ENCODE measurements at places on chromosomes 6 and 20.

- no peak for DNase-seq
These were observed 14.4 kb downstream of the RARS2 start for GRCh38 chr6:87575423-87575822.

DNA sequence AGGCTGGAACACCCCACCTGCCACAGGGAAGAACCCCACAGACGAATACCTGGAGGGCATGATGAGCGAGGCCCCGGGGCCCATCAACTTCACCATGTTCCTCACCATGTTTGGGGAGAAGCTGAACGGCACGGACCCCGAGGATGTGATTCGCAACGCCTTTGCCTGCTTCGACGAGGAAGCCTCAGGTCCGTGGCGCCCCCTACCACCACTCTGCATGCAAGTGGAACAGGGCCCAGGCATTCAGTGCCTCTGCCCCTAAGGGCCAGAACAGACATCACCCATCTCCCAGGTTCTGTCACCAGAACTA lies 6.6 kb downstream of the MYL9 start:
- DNase-seq: no peak

GRCh38 chr20:24199501-24199900 lies 210.9 kb upstream of the GGTLC1 start:
- DNase-seq: no peak

GRCh38 chr6:21739838-21740237 lies 146.3 kb downstream of the SOX4 start:
- DNase-seq: no peak

DNA sequence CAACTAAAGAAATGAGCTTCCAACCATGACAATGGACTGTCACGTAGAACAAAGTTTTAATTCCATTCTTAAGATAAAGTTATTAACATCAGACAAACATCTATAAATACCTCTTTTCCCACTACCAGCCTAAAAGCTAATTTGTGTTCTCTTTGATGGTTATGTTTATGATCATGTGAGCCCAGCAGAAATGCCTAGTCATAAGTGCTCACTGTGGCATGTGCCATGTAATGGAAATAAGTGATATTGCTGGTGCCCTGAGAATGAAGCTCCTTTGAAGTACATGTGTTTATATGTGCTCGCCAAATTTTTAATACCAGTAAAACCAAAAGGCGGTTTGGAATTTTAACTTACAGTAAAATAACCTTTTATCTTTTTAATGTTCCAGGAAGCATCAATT lies 205.8 kb downstream of the ISM1 start:
- no peak for DNase-seq

- DNase-seq: no peak
These were observed 6.4 kb upstream of the MDGA1 start for GRCh38 chr6:37704066-37704465.

DNA sequence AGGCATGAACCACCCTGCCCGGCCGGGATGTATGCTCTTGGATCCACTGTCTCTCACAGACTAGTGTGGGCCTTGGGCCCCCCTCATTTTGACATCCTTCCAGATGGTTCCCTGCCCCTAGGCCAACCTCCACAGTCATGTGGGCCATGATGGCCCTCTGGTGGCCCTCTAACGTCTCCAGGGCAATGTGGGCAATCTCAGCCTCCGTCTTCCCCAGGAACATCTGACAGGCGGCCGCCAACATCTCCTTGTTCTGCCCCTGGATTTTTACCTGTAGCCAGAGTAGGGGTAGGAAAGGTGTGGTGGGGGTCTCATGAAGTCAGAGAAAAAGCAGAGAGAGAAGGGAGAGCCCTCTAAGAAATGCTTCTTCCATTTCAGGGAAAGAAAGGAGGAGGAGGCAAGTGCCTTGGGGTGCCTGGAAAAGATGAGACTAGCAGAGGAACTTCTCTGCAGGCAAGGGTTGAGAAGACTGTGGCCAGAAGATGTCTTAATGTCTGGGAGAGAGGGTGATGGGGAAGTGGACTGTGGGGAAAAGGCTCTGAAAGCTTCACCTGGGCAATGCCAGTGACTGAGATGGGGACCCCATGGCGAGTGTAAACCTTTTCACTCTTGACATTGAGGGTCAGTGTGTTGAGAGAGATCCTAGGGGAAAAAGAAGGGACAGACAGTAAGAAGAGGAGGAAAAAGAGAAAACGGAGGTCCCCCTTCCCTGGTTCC lies 1.3 kb downstream of the FLOT1 start:
- no peak for DNase-seq

DNA sequence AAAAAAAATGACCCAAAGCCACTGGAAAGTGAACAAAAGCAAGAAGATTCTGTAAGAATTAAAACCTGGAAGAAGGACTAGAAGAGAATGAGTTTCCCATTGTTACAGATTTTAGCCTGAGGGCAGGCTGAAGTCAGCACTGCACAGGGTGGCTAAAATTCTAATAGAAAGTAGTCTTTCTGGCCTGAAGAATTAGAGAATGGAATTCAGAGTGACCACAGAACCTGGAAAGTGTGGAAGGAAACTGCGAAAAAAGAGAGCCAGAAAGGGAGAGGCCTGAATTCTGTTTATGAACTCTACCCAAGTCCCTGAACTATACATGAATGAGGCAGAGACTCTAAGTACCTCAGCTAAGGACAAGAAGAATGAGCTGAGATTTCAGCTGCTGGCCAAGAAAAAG lies 38.9 kb upstream of the FILIP1 start:
- no peak for DNase-seq

- no peak for DNase-seq
These were observed 166.3 kb upstream of the PMEPA1 start for GRCh38 chr20:57876163-57876562.

- DNase-seq: no peak
These were observed 14.8 kb downstream of the CYP24A1 start for GRCh38 chr20:54158856-54159418.

GRCh38 chr20:9407805-9408421 lies 106.5 kb upstream of the LAMP5 start:
- peak; percentile 26 for DNase-seq
